ENCODE measurements at places on chromosomes 2 and 18.

GRCh38 chr2:95278637-95279225 lies 4.5 kb downstream of the PROM2 start:
- peak; percentile 47 for DNase-seq

DNA sequence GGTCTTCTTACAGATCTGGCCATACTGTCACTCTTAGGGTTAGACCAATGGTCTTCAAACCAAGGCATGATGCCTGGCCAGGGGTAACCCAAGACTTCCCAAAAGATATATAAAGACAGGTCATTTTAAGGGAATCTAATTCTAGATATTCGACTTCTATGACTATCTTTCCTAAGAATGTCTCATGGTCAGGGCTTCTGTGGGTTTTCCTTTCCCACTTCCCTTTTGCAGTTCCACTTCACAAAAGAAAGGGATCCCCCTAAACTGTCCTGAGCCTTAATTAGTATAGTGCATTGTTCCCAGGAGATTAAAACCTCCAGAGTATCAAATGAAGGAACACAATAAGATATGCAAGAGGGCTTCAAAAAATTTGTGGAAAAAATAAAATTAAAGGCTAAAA lies 223.6 kb upstream of the SIX2 start:
- DNase-seq: no peak

DNA sequence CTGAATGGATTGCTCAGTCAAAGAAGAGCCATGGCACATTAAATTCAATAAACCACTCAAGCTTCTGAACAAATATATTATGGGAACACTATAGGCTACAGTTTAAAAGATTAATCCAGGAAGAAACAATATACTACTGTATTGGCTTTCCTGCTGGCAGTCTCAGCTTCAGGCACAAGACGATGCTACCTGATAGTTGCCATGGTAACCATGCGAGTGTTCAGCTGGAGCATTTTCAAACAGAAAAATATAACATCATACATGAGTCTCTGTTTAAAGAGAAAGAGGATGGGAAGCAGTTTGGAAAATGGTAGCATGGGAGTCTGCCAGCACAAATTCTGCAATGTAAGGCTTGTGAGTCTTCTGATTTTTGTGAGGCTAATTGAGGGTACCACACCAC lies 65.9 kb upstream of the CPO start:
- no peak for DNase-seq

- DNase-seq: no peak
Measured at GRCh38 chr2:17600556-17601204, 60.2 kb downstream of the VSNL1 start.

- peak; percentile 29 for DNase-seq
Measured at GRCh38 chr2:96146153-96146880, 1.1 kb upstream of the DUSP2 start.

DNA sequence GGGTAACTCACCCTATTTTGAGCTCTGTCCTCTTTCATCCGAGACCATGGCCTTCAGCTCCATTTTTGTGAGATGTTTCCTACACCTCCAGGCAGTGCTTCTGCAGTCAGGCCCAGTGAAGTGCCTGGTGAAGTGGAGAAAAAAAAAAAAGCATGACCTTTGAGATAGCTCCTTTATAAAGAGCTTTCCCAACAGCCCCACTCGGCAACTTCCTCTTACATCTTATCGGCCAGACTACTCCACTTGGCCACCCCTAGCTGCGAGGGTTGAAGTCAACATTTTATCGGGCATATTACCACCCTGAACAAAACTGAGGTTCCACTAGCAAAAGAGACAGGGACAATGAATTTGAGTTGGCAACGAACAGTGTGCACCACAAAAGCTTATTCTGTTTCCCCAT lies 124.8 kb upstream of the RNF152 start:
- no peak for DNase-seq

- no peak for DNase-seq
Measured at GRCh38 chr2:164456619-164457018, 164.7 kb downstream of the GRB14 start.

DNA sequence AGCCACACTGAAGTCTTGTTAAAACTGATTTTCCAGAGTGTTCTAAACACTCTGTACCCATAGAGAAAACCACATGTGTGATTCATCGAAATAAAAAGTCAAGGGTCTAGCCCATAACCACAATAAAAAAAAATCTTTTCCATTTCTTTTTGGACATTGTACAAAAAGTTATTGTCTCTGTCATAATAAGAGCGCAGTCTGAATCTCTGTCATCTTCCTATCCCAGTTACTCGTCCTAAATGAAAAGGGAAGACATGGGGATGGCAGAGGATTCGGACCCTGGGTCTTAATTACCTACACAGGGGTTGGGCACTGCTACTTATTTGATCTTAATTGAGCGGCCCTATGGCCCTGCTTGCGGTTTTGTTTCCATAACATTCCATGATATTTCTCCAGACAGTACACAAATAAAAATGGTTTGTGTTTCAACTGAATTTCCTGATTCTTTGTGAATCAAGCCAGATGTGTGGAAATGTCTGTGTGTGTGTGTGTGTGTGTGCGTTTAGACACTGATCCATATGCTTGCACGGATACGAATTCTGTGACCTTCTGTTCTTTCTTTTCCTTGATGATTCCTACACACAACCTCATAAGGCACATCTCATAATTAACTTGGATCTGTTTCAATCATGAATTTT lies 133.4 kb upstream of the SPATS2L start:
- DNase-seq: no peak

GRCh38 chr2:120858361-120859106 lies 122.9 kb downstream of the GLI2 start:
- DNase-seq: peak; percentile 33

DNA sequence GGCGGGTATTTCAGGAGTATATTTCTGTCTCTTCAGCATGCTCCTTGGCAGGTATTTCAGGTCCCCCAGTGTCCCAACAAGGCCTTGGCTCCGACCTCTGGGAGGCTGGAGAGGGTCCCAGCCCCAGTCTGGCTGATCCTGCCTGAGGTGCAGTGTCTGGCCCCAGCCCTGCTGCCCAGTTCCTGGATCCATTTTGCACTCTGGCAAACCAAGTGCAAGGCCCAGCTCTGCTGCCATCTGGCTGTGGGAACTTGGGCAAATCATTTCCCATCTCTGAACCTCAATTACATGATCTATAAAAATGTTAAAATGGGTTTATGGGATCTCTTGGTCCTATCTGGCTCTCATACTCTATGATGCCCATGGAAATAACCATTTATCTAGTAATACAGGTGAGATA lies 63.6 kb downstream of the ZBTB7C start:
- DNase-seq: no peak

GRCh38 chr2:157875641-157876065 lies 477 bp downstream of the ACVR1 start:
- DNase-seq: no peak

GRCh38 chr2:70995426-70995729 lies 705 bp upstream of the TEX261 start:
- no peak for DNase-seq

GRCh38 chr2:20223407-20224163 lies 1.3 kb downstream of the SDC1 start:
- DNase-seq: peak; percentile 70

DNA sequence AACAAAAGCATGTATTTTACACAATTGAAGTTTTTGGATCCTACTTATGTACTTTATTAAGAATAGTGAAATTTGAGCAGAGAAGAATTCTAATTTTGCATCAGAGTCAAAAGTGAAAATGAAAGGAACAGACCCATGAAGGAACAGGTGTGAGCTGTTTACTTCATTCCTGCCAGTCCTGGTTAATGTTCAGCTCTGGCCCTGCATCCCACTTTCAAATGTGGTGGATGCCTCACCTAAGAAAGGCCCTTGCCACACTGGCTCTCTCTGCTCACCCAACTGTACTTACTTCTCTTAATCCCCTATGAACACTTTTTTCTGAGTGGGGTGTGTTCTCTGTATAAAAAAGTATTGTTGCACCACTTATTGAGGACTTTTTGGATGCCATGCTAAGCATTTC lies 22.2 kb downstream of the FAM110C start:
- no peak for DNase-seq

- no peak for DNase-seq
Measured at GRCh38 chr2:109545828-109546713, 67.7 kb downstream of the SEPTIN10 start.

DNA sequence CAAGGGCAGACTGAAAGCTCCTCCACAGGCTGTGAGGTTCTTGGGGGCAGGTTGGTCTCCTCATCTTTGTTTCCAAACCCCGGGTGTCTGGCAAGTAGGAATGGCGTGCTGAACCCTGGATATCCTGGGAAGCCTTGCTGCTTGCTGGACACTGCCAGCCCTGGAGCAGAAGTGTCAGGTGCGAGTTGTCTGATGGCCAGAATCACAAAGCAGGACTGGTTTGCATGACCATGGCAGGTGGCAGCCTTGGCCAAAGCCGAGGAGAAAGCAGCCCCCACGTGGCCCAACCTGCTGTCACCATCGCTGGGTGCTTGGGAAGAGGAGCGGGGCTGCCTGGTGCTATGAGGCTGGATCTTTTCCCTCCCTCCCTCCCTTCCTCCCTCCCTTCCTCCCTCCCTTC lies 309.5 kb upstream of the HS6ST1 start:
- no peak for DNase-seq

- no peak for DNase-seq
Measured at GRCh38 chr2:168534926-168535325, 78.9 kb downstream of the CERS6 start.

DNA sequence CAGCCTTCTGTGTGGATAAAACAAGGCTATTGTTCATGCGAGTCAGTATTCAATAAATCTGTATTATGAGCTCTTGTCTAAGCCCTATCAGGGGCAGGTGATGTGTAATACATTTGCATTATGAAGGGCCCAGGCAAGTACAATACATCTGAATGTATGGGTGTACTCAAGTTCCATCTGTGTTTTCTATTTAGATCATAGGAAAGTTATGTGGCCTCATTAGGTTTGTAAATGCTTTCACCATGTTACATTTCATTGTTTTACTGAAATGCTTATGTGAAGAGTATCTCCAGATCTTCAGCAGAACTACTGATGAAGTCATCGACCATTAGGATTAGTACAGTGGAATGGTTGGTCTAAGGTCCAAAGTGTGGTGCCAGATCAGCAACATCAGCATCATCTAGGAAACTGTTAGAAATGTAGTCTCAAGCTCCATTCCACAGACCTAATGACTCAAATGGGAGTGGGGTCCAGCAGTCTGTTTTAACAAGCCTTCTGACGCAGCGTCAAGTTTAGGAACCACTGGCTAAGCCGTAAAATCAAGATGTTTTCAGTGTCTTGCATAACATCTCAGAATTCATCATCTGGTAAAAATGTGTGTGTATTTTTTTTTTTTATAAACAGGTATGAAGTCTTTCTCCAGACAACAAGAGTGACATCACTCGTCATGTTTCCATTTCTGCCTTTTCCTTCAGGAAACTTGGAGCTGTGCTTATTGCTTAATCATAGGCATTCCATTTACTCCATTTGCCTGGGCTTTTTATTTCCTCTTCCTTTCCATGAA lies 80.5 kb downstream of the LYPD6 start:
- DNase-seq: peak; percentile 83

DNA sequence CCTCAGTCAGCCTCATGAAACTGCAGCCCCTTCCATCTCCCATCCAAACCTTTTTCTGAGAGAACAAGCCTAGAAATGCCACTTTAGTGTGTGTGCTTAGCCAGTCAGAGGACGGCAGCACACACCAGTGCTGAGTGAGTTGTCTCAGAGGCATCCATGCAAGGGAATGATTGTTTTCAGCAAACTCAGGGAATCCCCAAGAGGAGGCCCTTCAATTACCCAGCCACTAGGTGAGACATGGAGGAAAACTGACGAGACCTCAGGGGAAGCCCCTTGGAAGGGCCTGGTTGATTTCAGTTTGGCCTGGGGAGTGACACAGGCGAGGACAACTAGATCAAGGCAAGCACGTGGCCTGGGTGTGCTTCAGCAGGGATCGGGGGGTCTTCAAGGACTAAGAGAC lies 49.7 kb downstream of the APOB start:
- DNase-seq: no peak

GRCh38 chr2:221167561-221167960 lies 404.5 kb downstream of the EPHA4 start:
- no peak for DNase-seq

- DNase-seq: no peak
Measured at GRCh38 chr18:75208155-75208835, 644 bp downstream of the PTGR3 start.

GRCh38 chr2:71261534-71261933 lies 34.6 kb upstream of the PAIP2B start:
- no peak for DNase-seq

DNA sequence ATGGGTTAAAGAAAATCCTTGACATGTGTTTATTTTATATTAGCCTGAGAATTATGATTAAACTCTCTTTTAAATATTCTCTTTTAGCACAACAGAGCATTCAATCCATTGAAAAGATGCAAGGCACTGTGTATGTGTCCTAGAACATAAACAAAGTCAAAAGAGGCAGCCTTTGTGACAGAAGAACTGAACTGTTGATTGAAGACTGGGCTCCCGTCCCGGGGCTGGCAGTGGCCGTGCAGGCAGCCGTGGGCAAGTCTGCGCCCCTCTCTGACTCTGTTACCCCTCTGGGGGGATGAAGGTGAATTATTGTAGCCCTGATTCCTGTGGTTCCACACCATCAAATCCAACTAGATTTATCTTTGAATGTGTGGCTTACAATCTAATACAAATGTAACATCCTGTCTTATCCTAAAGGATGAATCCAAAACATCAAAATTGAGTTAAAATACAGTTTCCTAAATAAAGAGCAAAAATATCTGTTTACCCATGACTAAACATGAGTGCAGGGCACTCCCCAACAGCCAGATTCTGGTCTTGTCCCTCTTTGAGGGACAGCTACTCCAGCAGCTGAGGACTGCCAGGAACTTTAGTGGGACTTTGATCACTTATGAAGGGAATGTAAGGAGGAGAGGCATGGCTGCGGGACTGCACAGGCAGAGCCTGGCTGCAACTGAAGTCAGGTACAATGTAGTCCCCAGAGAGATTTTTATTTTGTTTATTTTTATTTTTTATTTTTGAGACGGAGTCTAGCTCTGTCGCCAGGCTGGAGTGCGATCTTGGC lies 37.3 kb upstream of the SH3BP4 start:
- DNase-seq: no peak

DNA sequence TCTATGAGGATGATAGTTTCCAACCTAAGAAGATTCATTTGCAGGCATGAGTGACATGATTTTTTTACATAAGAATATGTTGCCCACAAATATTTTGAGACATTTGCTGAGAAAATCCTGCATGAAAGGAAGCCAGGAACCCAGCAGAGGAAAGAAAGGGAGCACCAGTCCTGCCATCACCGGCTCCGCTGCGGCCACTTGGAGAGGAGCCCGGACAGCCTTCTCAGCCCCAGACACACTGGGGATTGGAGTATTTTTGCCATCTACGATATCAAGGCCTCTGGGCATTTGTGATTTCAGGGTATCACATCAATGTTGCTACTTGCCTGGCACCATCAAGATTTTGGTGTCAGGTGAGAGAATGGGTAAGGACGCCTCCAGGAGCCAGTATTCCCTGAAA lies 228.3 kb downstream of the PTGR3 start:
- no peak for DNase-seq

- DNase-seq: no peak
Measured at GRCh38 chr2:43188561-43189386, 37.6 kb downstream of the ZFP36L2 start.

- peak; percentile 67 for DNase-seq
Measured at GRCh38 chr2:240624011-240624949, 1.0 kb upstream of the GPR35 start.

Data from RWPE2 (cell line).